ENCODE measurements at places on chromosomes 7 and 10.

- peak; percentile 37 for DNase-seq
Observed at GRCh38 chr10:101120884-101121653, 10.0 kb upstream of the TLX1 start.

DNA sequence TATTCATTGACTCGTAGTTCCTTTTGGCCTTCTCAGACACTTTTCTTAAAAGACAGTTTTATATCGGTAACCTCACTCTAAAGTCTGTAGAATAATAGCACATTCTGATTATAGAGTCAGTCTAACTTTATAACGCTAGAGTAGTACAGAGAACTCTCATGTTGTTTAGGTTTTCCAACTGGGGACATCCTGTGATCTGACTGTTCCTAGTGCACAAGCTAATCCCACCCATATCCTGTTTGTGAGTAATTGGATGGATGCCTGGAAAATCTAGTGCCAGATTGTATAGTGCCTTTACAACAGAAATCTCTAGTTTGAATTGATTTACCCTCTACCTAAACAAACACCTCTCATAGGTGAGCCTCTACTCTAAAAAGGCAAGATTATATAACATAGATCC, 107.4 kb downstream of the ZEB1 start:
- no peak for DNase-seq

GRCh38 chr10:98460837-98461499, 14.2 kb upstream of the HPS1 start:
- DNase-seq, result peak; percentile 83

- no peak for DNase-seq
Observed at GRCh38 chr7:89094269-89094668, 298.7 kb upstream of the TEX47 start.

GRCh38 chr7:17632384-17632783, 307.9 kb downstream of the SNX13 start:
- DNase-seq, result no peak

DNA sequence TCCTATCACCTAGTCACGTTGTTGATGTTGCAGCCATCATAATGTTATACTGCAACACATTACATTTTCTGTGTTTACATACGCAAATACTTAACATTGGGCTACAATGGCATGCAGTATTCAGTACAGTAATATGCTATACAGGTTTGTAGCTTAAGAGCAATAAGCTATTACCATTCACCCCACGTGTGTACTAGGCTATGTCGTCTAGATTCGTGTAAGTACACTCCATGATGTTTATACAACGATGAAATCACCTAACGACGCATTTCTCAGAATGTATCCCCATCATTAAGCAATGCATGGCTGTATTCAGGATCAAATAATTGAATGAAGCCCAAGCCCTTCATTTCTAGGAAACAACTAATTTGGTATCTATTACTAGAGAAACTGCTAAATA, 43.4 kb upstream of the C1GALT1 start:
- DNase-seq, result no peak

GRCh38 chr7:151597541-151598444, 78.1 kb upstream of the RHEB start:
- no peak for DNase-seq

- DNase-seq, result no peak
Observed at GRCh38 chr7:11754123-11754522, 77.9 kb downstream of the THSD7A start.

GRCh38 chr10:109474812-109475211, 448.5 kb downstream of the XPNPEP1 start:
- no peak for DNase-seq

DNA sequence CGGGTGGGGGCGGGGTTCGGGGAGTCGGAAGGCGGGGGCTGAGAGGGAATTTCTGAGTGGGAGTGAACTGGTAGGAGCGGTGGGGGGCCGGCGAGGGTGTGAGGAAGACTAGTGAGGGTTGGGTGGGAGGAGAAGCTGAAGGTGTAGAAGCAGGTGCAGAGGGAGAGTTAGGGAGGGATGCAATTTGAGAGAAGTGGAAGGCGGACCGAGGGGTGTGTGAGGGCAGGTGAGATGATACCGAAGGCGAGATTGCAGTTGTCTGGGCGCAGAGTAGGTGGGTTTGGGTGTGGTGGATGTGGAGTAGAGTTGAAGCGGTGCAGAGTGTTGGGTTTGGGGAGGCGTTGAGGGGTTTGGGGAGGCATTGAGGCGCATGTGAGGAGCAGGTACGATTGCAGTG, 643 bp downstream of the KAT6B start:
- DNase-seq, result no peak

GRCh38 chr10:70843776-70844489, 28.2 kb downstream of the SGPL1 start:
- no peak for DNase-seq

DNA sequence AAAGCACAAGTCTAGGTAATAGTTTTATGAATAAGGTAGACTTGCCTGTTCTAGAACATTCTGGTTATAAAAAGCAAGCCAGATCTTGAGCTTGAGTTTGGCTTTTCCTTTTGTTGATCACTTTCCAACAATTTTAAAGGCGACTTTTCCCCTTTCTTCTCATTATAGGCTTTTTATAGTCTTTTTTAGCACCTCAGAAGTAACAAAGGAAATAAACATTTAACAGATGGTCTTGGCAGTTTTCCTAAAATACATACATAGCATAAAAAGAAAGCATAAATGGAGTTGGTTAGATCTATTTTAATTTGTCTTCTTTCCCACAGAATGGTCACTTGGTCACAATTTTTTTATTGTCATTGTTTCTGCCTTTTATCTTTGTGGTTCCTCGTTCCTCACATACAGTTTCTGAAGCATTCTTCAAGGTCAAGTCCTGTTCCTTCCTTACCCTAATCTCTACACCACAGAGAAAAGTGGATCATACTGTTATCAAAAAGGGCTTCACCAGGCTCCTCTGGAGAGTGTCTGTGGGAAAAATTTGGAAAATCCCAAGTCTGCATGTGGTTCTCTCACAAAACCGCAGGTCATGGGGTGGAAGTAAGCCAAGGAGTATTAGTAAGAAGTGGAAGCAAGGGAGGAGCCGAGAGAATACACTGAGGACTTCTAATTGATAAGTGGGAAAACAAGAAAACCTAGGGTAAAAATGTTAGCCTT, 31.3 kb downstream of the THNSL1 start:
- no peak for DNase-seq

DNA sequence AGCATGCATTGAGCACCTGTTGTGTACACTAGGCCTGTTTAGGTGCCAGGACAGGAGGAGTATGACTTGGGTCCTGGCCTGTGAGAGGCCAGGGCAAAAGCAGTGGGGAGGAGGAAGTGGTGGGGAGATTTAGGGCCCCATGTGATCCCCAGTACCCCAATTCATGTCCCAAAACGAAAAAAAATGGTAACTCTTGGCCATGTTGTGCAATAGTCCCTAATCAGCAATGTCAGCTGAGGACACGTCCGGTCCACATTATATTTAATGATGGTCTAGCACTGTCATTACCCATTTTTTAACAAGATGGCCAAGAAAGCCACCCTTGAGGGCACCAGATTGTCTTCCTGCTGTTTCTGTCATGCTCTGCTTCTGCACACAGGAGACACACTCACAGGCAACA, 142.0 kb upstream of the RET start:
- DNase-seq, result no peak

DNA sequence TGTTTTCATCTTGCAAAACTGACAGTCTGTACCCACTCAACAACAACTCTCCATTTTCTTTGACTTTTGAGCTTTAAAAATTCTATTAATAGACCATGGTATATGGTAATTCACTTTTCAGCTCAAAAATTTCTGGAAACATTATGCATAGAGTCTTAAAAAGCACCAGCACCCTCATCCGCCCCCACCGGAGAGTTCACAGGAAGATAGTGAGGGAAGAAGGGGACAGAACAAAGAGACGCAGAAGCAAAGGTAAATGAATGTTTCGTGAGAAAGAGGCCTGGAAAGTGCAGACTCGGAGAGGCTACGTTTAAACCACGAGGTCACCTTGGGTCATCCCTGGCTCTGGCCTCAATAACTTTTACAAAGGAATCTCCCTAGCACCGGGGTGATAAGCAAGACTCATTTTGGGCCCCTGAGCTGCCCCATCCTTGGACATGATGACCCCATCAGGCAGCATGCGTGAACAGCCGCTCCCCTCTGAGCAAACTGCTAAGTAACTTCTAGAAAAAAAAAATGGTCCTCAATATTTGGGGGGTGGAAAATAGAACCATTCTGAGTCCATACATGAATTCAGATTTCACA, 96.3 kb downstream of the CPXM2 start:
- no peak for DNase-seq

GRCh38 chr7:10703981-10704380, 269.7 kb upstream of the PHF14 start:
- no peak for DNase-seq

GRCh38 chr7:156074982-156075615, 262.8 kb upstream of the SHH start:
- no peak for DNase-seq

GRCh38 chr7:7596176-7596575, 29.5 kb downstream of the MIOS start:
- DNase-seq, result peak; percentile 70

DNA sequence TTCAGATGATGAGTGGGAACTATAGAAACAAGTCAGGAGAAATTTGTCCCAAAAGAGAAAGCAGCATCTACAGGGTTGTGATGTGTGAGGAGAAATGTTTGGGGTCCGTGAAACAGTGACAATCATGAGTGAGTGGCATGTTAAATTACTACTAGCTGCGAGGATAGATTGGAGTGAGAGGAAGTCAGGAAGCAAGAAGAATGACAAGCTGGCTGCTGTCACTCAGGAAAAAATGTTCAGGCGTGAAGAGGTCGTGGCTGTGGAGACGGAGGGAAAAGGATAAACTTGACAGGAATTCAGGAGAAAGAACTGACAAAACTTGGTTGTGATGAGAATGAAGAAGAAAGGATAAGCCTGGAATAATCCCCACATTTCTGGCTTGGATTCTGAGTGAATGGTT, 5.1 kb upstream of the ITPRID1 start:
- DNase-seq, result no peak

DNA sequence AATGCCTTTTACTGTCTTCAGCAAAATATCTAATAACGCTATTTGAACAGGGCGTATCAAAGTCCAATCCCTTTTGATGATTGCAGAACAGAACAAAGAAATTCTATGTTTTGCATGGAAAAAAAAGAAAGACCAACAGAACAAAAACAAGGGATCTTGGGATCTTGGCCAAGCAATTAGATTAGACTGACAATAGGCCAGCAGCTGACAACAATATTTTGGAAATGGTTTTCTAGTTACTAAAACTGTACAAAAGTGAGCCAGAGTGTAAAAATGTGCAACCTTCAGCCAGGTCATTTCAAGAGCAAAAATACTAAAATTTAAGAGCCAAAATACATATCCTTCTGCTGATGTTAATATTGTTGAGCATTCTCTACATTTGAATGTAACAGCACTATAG, 716.5 kb upstream of the KCND2 start:
- DNase-seq, result no peak

- no peak for DNase-seq
Observed at GRCh38 chr7:67301667-67302066, 305.0 kb downstream of the TYW1 start.

- DNase-seq, result no peak
Observed at GRCh38 chr10:109774121-109774440, 149.2 kb downstream of the XPNPEP1 start.

GRCh38 chr7:22894546-22894945, 71.9 kb upstream of the TOMM7 start:
- no peak for DNase-seq

DNA sequence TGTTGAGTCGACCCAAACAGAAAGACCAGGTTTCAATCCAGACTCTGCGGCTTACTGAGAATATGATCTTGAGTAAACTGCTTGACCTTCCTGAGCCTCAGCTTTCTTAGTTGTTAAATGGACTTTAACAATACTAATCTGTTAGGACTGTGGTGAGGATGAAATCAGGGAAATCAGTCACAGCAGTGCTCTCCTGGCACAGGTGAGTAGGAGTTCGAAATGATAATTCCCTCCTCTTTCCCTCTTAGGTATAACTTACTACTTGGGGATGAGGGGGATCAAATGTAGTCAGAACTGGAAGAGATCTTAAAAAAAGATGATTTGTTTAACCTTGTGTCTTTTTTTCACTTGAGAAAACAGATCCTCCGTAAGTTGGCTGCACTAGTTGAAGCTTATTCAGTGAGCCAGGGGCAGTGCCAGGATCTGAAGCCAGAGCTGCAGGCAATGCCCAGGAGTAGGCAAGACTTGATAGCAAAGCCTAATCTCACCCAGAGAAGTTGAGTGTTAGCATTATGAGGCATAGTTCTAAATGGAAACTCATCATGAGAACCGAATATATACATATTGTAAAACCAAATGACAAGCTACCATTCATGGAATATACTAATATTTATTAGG, 1.8 kb upstream of the MAGI2 start:
- DNase-seq, result no peak

DNA sequence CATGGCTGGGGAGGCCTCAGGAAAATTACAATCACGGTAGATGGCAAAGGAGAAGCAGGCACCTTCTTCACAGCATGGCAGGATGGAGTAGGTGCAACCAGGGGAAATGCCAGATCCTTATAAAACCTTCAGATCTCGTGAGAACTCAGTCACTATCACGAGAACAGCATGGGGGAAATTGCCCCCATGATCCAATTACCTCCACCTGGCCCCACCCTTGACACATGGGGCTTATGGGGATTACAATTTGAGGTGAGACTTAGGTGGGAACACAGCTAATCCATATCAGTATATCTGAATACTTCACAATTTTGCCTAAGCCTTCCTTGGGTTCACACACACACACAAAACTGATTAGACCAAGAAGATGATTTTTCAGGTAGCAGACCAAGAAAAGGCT, 145.1 kb upstream of the COL1A2 start:
- DNase-seq, result no peak

All from suppressor macrophage (primary cell).